ENCODE measurements at places on chromosomes 1 and 21. TPM values are rescaled to one million over a fixed set of nuclear protein-coding genes. Genes with fewer than 3 reads are reported as not detected.

The ANGPTL7 gene
- 3.9 TPM for total RNA-seq

The LENEP gene
- total RNA-seq, result not detected

The CNKSR1 gene
- 0.62 TPM for total RNA-seq

The ALX3 gene
- total RNA-seq, result not detected

The IL12RB2 gene
- 0.24 TPM for total RNA-seq

The KCNE1 gene
- 3.6 TPM for total RNA-seq

The PRDM16 gene
- total RNA-seq, result 2.9 TPM

- no peak for DNase-seq
Observed at GRCh38 chr1:100713626-100714025, 5.9 kb upstream of the VCAM1 start.

- DNase-seq, result no peak
Observed at GRCh38 chr1:55061000-55061705, 21.8 kb downstream of the PCSK9 start.

- DNase-seq, result no peak
Observed at GRCh38 chr1:46150085-46150484, 17.7 kb upstream of the PIK3R3 start.

DNA sequence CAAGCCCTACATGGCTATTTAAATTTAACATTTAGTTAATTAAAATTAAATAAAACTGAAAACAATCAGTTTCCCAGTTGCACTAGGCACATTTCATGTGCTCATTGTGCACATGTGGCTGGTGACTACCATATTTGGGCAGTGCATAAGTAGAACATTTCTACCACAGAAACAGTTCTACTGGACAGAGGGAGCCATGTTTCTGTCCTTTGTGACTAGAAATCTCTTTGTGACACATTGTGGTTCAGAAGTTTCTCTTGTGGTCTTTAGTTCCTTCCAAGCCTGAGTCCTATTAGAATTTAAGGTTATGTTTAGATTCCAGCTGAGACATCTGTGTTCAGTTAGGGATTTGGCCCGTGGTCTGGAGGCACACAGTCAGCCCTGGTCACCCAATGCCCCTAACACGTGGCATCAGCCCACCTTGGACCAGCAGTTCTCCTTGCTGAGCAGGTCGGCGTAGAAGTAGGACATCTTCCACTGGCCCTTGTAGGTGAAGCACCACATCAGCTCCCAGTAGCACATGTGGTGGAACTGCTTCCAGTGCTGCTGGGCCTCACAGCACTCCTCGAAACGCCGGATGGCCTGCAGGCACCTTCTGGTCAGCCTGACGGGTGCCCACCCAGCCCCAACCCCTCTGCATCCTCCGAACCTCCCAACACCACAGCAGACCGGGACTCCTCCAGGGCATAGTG lies 29.1 kb downstream of the TTC39A start:
- no peak for DNase-seq

- DNase-seq, result no peak
Observed at GRCh38 chr1:116472431-116472961, 98.3 kb downstream of the CD58 start.

DNA sequence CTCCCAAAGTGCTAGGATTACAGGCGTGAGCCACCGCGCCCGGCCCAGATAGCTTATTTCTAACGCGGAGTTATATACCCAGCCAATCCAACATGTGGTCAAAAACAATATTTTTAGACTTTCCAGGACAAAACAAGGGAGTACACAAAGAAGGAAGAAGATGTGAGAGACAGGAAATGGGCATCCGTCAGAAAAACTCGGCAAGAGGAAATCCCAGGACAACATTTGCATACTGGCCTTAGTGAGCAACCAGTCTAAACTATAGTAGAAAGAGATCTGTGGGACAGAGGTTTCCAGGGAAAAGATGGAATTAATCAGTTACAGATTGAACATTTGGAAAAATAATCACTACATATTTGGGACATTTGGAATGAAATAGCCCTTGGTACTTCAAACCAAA lies 11.4 kb downstream of the ARMH1 start:
- DNase-seq, result no peak

DNA sequence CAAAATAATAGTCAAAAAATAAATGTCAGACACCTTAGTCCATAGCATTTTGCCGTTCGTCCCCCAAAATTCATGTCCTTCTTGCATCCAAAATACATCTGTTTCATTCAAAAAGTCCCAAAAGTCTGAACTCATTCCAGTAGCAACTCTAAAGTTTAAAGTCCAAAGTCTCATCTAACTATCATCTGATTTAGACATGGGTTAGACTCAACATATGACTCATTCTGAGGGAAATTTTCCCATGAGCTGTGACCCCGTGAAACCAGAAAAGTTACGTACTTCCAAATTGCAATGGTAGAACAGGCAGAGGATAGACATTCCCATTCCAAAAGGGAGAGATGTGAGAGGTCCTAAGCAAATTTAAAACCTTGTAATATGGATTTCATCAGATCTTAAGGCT lies 48.6 kb upstream of the CACHD1 start:
- DNase-seq, result no peak

- no peak for DNase-seq
Observed at GRCh38 chr1:34190692-34191091, 14.0 kb downstream of the C1orf94 start.

DNA sequence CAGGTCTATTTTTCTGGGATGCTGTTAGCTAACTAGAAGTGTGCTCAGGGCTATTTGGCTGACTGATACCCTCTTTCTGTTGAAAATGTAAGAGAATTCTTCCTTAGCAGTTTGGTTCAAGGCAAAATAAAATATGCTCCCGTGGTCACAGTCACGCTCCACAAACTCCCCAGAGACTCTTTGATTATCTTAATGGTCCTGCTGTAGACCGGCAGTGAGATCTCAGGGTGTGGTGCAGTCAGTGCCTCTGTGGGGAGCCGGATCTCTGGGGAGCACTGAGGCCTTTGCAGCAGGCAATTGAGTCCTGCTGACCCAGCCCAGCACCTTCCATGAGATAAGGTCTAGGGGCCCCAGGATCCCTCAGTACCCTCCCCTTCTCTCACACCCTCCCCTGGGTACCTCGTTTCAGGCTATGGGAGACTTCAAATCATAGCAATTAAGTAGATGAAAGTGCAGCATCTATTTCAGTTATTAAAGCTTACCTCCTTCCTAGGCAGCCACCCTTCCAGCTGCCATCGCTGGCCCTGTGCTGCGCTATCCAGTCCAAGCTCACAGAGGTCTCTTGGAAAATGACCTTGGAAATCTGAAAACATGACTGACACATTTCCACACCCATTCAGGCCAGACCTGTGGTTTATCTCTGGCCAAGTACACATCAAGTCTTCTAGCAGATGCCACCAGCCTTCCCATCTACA lies 98.1 kb downstream of the SEC16B start:
- no peak for DNase-seq

- peak; percentile 6 for DNase-seq
Observed at GRCh38 chr21:43203591-43203990, 34.8 kb downstream of the CRYAA start.

DNA sequence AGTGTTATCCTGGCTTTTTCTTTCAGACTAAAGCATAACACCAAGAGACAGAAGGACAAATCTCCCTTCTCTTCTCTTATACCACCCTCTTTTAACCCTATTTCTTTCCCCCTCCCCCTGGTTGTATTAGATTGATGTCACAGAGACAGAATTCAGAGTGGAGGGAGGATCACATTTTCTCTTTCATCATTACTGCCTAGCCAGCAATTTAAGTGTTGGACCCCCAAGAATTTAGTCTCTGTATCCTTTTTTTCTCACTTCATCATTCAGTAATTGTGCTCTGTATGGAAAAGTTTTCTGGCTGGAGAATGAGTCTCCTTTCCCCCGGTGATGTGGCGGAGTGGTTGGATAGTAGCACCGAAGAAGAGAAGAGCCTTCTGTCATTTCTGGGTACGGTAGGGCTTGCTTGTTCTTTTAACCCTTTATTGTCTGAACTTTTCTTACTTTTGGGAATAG lies 124.8 kb downstream of the CLEC20A start:
- no peak for DNase-seq

GRCh38 chr1:57770772-57771171 lies 346.9 kb upstream of the DAB1 start:
- no peak for DNase-seq

GRCh38 chr1:9676815-9677393 lies 25.4 kb downstream of the PIK3CD start:
- DNase-seq, result no peak

DNA sequence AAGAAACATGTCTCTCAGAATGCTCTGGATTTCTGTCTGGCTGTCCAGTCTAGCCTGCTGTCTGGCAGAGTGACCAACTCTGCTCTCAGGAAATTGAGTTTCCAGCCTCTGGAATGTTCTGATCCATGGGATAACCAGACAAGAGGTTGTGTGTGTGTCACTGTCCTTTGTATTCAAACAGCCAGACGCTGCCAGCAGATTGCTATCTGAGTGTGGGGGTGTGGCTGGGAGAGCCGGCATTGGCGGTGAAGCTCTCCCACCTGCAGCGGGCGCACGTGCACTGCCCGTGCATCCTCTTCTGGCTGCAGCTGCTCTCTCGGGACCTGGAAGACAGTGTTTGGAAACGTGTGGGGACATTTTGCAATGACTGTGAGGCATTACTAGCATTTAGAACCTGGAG lies 26.1 kb downstream of the PKP1 start:
- peak; percentile 76 for DNase-seq

DNA sequence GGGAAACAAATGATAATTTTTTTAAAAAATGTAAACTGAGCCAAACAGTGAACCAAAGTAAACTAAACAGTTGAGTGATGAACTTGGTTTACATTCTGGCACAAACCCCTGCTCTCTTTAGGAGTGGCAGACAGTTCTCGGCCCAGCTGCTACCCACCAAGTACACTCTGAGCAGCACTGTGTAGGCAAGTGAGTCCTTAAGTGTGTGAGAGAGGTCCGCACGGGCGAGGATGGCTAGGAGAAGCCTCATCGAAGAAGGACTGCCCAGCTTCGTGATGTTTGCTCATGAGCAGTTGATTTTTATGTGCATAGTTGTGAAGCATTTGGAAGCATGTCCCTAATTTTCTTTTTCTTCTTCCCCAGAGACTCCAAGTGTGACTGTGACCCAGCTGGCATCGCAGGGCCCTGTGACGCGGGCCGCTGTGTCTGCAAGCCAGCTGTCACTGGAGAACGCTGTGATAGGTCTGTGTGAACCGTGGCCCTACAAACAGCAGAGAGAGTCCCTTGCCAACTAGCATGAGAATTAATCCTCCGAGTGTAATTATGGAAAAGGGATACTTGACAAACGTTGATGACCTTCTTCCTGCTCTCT lies 32.1 kb downstream of the LAMC2 start:
- DNase-seq, result peak; percentile 91

- DNase-seq, result no peak
Observed at GRCh38 chr1:47754221-47754620, 243.0 kb downstream of the TRABD2B start.

DNA sequence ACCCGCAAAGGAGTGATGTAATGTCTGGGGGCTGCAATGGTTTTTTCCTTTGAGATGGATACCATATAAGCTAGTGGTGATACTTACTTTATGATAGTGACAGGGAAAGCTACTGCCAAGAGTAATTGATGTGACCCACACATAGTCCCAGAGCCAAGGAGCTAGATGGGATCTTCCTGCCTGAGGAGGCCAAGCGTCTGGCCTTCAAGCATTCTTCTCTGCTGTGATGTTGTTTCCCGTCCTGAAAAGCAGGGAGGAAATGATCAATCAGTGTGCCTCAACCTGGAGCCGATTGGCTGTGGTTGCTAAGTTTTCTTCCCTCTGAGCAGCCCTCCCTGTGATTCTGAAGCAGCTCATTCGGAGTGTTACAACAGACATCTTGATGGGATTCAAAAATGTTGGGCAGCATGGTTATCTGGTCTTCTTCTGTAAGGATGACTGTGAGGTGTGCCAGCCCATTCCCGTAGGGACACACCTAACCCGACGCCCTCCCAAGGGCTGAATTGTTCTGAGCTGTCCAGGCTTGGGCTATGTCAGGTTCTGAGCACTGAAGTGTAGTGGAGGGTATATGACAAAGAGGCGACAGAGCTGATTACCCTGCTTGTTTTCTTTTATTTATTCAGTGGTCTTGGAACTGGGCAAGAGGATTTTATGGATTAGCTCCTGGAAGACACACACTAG lies 56.7 kb downstream of the UCK2 start:
- no peak for DNase-seq

- DNase-seq, result no peak
Observed at GRCh38 chr1:24443241-24443656, 27.6 kb downstream of the NIPAL3 start.

DNA sequence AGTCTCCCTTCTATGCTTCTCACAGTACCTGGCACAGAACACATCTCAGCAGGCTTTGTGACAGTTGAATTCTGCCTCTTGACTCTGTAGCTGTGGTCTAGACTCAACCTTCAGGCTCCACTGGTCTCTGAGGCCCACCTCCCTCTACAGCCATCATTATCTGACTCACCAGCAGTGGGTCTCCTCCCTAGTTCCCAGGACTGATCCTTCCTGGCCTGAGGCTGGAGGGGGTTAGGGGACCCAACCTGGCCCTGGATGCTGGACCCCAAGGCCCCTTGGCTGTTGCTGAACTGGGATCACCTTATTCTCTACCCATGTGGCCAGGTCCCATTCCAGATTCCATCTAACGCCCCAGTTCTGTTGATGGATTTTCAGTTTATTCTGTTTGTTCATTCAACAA lies 43.1 kb upstream of the FOXO6 start:
- DNase-seq, result no peak

DNA sequence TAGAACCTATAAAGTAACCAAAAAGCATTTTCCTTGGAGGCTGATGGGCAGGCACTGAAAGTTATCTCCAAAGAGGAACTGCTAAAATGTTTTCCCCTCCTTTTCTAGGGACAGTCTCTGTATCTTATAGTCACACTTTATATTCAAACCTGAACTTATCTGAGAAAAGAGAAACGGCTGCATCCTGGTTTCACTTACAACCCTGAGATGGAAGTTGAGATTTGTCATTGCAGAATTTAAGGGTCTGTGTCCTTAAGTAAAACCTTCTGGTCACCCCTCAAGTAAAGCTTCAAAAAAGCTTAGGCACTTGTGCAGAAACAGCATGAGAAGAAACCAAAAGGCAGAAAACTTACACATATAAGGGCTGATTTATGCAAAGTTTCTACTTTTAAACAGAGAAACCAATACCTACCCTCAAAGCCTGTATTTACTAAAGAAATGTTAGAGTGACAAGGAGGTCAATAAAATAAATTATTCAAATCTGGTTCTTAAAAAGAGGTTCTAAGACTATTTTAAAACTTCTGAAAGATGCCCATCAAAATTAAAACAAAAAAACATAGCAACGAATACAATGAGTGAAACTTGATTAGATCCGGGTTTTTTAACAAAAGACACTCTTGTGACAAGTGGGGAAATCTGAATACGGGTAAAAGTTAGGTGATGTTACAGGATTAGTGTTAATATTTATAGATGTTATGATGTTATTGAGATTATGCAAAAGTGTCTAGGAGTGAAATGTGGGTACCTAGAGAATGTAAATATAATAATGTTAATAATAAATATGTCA lies 9.9 kb downstream of the CD58 start:
- DNase-seq, result no peak

- DNase-seq, result no peak
Observed at GRCh38 chr1:165207853-165208515, 148.5 kb downstream of the LMX1A start.

GRCh38 chr1:222420633-222421032 lies 127.3 kb downstream of the HHIPL2 start:
- DNase-seq, result no peak

- no peak for DNase-seq
Observed at GRCh38 chr1:59570524-59570923, 244.2 kb upstream of the HOOK1 start.

GRCh38 chr1:11581445-11581991 lies 72.7 kb downstream of the FBXO2 start:
- DNase-seq, result no peak

Data from right cardiac atrium (tissue), 5 donors.